WTC11 (cell line): ENCODE measurements at places on chromosomes 6 and 20.
A peak's percentile ranks its signal among the peaks of the same experiment; 100 is the strongest.

DNA sequence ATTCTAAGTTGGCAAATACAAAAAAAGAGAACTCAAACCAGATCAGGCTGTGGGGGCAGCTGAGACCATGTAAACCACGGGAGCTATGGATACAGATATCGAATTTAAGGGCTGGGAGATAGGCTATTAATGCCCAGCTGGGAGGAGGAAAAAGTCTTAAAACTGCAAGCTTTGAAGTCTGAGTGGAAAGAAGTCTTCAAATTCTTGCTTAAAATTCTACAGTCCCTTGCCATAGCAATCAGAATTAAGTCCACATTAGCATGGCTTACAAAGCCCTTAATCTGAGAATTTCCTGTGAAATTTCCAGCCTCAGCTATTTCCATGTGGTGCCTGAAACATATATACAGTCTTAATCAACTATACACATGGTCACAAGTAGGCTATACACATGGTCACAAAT is 465.0 kb upstream of the HSF2 start:
- H3K4me3 ChIP-seq: no peak overlapping the region
- no peak for DNase-seq
- H3K36me3 ChIP-seq: peaks cover 16% of the 10 kb centered on the region
- H3K27me3 ChIP-seq: no peaks in the 10 kb centered on the region
- peaks cover 36% of the 10 kb centered on the region for H3K4me1 ChIP-seq
- H3K27ac ChIP-seq: no peak overlapping the region

DNA sequence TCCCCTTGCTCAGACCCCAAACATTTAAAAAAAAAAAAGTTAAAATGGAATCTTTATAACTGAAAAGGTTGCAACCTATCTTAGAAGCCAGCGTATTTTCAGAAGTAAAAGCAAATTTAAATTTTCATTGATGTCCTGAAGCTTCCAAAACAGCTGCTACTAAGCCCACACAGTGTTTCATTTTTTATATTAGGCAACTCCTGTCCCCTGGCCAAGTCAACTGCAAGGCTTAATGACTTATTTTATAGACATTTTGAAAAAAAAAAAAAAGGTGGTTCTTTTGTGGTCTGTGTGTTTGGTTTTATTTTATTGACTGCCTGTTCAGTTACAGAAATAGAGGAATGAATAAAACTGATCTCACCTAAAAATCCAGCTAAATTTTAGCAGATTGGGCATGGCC is 13.0 kb downstream of the CFAP61 start:
- no peak for DNase-seq
- no peaks in the 10 kb centered on the region for H3K36me3 ChIP-seq
- peaks cover 2% of the 10 kb centered on the region; the same call in 1 of the 2 replicates for H3K27me3 ChIP-seq
- H3K4me3 ChIP-seq: no peak overlapping the region

DNA sequence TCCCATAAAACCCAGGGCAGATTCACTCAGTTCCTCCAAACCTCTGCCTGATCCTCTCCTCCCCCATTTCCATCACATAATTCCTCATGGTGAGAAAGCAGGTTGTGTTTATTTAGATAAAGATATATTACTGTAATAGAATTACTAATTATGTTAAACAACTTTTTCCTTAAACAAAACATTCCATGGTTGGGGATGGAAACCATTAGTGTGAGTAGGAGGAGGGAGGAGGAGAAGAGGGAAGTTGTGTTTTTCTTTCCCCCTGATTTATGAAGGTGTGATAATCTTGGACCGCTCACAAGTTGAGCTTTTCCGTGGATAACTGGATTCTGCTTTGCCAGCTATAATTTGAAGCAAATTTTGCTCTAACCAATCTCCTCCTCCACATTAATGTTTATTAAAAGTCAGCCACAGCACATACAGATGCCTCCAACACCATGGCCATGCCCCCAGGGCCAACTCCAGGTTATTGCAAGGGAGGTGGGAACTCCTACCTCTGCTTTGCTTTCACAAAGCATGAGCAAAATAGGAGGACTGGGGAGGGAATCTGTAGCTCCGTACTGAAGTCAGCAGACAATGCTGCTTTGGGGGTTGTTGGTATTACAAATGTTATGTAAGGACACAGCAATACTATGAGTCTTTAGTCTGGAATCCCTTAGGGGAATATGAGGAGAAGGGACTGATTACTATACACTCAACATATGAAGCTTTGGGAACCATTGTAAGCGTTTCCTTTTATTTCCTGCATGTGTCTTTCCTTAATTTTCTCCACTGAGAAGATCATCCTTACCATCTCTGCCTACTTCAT is 542.0 kb downstream of the DHX35 start:
- H3K36me3 ChIP-seq: no peaks in the 10 kb centered on the region
- no peak overlapping the region for H3K27ac ChIP-seq
- DNase-seq: no peak
- no peak overlapping the region for H3K4me3 ChIP-seq
- peaks cover 2% of the 10 kb centered on the region; the same call in 1 of the 2 replicates for H3K27me3 ChIP-seq

DNA sequence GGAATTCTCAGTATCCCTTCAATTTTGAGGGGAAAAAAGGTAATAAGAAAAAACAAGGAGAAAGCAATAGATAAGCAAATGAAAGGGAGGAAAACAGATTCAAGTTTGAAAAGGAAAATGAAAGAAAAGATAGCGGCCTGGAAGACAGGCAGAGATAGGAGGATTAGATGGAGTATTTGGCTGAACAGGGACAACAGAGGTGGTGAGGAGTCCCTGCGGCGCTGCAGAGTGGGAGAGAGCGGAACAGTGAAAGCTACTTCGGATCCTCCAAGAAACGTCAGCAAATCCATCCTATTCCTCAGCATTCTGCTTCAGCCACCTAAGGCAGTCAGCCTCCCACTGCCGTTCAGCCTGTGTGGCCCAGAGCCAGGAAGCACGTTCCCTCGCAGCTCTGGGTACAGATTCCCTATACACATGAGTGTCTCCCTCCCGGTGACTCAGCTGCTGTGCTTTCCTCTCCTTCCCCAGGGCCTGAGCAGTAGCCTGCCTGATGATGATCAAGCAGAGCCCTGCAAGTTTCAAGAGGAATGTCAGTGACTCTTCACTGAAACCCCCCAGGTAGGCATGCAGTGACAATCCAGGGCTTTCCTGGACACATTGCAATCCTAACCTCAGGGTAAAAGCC is 43.4 kb upstream of the CDYL start:
- H3K27me3 ChIP-seq: peaks cover 10% of the 10 kb centered on the region
- H3K4me3 ChIP-seq: no peak overlapping the region
- peaks cover 25% of the 10 kb centered on the region for H3K4me1 ChIP-seq
- H3K27ac ChIP-seq: no peak overlapping the region
- peak; percentile 35 for DNase-seq
- H3K36me3 ChIP-seq: no peaks in the 10 kb centered on the region

DNA sequence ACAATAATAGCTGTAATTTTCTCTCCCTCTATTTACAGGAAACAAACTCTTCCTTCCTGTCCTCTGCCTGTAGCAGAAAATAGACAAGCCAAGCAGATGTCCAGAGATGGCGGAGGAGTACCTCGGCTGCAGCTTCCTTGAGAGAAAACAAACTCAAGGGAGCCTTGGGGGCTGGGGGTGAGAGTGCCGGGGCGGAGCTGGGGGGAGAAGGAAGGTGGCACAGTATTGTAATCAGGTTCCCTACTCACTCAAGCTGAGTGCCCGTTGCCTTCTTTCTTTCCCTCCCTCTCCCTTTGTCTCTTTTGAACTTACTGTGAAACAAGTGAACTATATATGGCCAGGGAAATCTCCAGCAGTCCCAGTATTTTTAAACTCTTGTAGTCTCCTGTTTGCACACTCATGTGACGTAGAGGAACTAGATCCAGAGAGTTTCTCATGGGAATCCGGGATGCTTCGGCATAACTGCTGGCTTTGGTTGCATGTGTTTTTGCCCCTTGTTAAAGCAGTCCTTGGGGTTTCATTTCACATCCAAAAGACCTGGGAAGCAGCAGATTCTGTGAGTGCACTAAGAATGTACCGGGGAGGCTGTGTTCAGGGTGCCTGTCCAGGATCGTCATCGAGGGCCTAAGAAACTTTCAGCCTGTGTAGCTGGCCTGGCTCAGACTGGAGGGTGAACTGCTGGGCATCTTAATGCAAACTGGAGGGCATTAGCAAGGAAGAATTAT is 44.6 kb upstream of the HDDC2 start:
- no peak overlapping the region for H3K27ac ChIP-seq
- no peak for DNase-seq
- no peaks in the 10 kb centered on the region for H3K27me3 ChIP-seq
- H3K36me3 ChIP-seq: no peaks in the 10 kb centered on the region

GRCh38 chr6:14520536-14520935 is 403.0 kb downstream of the CD83 start:
- peaks cover 7% of the 10 kb centered on the region for H3K36me3 ChIP-seq
- peaks cover 5% of the 10 kb centered on the region for H3K4me1 ChIP-seq
- no peak for DNase-seq
- H3K4me3 ChIP-seq: no peak overlapping the region
- no peaks in the 10 kb centered on the region for H3K27me3 ChIP-seq

DNA sequence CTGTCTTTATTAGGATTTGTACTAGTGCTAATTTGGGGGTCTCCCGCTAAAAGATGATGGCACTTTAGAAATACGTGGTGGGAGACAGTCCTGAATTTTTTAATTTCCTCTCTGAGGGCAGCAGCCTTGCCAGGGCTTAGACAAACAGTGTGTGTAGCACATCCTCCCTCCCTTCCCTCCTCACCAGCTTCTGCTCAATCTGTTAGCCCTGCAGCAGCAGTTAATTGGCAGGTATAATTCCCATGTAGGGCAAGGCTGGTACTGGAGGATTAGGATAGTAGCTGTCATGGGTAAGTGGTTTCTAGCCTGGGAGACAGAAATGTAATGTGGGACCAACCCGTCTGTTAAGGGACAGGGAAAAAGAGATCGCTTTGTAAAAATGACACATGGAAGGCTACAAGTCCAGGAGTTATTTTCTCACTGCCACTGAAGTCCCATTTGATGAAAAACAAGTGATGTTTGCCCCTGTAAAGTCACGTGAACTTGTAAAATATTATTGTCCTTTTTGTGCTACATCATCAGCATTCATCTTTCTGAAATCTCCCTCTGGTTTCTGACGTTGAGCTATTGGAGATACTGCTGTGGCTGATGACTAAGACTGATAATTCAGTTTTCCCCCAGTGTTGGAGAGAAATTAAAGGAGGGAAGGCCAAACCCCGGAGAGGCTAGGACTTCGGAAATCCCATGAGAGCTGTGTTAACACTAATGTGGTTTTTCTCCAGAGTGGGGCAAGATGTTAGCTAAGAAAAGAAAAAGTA is 40.6 kb downstream of the CTNNBL1 start:
- no peak overlapping the region for H3K4me3 ChIP-seq
- no peaks in the 10 kb centered on the region for H3K27me3 ChIP-seq
- no peak overlapping the region for H3K27ac ChIP-seq
- peaks cover 14% of the 10 kb centered on the region for H3K4me1 ChIP-seq
- H3K36me3 ChIP-seq: peaks cover 12% of the 10 kb centered on the region
- DNase-seq: no peak

DNA sequence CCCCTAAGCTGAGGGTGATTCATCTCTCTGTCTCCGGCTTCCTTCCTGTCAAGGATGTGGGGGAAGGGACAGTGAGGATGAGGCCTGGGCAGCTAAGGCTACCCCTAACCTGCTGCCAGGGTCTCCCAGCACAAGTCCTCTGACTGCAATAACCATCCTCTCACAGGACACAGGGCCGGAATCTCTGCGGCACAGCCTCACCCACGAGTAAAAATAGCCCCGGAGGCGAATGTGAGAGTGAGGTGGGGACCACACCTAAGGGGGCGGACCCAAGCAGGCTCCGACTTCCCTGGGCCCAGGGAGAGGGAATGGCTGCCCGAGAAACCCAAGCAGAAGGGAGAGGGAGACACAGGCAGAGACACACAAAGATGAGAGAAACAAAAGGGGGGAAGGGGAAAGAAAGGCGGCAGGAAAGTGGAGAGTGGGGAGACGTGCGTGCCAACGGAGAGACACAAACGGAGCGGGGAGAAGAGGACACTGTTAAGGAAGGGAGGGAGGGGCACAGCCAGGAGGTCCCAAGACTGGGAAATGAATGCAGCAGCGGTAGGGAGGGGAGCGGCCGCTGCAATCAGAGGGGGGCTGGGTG is 1.4 kb downstream of the CLIC1 start:
- no peak for DNase-seq
- peak overlapping the region; percentile 93 for H3K4me3 ChIP-seq
- H3K27ac ChIP-seq: peak overlapping the region; percentile 32
- H3K36me3 ChIP-seq: peaks cover 27% of the 10 kb centered on the region

DNA sequence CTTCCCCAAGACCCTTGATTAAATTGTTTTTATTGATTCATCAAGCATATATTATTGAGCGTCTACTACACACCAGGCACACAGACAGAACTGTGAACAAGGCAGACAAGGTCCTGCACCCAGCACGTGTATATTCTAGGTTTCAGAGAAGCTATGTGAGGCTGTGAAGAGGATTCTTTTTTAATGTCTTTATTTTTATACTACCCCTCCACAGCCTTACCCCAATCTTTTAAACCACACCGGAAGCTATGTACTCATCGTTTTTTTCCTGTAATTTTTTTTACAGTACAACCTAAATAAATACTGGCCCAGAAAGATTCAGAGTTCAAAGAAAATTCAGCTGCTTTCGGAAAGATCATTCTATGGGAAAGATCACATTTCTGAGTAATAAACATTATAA is 10.0 kb downstream of the SGK1 start:
- DNase-seq: no peak
- no peak overlapping the region for H3K27ac ChIP-seq

- peaks cover 1% of the 10 kb centered on the region; the same call in 1 of the 2 replicates for H3K4me1 ChIP-seq
- H3K27ac ChIP-seq: no peak overlapping the region
- peaks cover 3% of the 10 kb centered on the region for H3K27me3 ChIP-seq
- peaks cover 2% of the 10 kb centered on the region; the same call in 1 of the 2 replicates for H3K36me3 ChIP-seq
- H3K4me3 ChIP-seq: no peak overlapping the region
- no peak for DNase-seq
Measured at GRCh38 chr6:159493231-159493897, 199.7 kb downstream of the SOD2 start.

GRCh38 chr6:90413867-90414266 is 117.2 kb upstream of the BACH2 start:
- H3K27ac ChIP-seq: no peak overlapping the region
- H3K4me1 ChIP-seq: peaks cover 28% of the 10 kb centered on the region
- H3K27me3 ChIP-seq: peaks cover 26% of the 10 kb centered on the region
- peak overlapping the region; percentile 45 for H3K4me3 ChIP-seq

DNA sequence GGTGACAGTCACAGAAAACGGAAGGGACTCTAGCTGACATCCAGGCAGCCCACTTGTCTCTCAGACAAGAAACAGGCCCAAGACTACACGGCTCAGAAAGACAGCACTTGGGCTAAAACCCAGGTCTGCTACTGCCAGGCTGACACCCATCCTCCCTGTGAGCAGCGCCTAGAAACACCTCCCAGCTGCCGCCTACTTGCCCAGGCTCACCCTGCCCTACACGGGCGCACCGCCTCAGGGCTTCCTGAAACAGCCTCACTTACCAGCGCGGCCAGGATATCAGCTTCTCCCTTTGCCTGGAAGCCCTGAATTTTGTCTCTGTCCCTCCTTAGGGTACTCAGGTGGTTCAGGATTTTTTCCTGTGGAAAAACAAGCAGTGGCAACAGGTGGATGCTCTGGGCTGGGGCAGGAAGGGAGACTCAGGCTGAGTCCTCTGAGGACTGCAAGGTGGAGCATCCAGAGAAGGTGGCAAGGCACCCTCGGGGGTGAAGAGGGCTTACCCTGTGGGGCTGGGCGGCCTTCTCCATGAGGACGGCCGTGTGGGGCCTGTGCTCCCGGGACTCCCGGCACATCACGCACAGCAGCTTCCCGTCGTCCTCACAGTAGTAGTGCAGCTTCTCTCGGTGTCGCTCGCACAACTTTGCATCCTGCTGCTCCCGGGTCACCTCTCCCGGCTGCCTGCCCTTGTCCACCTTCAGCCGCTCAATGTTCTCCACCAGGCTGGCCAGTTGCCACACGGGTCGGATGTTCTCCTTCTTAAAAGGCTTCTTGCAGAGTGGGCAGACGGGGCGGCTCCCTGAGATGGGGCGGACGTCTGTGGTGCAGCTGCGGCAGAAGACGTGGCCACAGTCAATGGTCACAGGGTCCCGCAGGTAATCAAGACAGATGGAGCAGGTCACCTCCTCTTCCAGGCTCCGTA is 14.8 kb downstream of the TRIM26 start:
- no peak overlapping the region for H3K27ac ChIP-seq
- H3K36me3 ChIP-seq: peaks cover 43% of the 10 kb centered on the region
- DNase-seq: no peak
- H3K4me1 ChIP-seq: peaks cover 29% of the 10 kb centered on the region
